ENCODE measurements at places on chromosomes 11 and 22.

DNA sequence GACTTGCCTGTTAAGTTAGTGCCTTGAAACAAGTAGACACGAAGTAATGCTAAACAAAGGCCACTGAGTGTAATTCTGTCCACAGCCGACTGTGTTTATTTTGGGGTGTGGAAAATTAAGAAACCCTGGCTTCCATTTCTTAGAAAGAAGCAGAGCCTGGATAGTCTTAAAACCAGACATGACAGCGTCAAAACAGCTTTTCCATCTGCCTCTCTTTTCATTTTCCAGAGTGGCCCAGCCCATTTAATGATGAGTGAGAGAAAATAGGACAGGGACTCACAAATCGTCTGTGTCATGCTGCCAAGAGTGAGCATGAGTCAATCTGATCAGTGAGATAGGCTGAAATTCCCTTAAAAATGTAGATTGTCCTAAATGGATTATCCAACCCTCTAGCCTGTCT is 485.9 kb downstream of the JRKL start:
- no peak for DNase-seq

GRCh38 chr11:95585752-95586077 is 203.9 kb downstream of the FAM76B start:
- no peak for DNase-seq

DNA sequence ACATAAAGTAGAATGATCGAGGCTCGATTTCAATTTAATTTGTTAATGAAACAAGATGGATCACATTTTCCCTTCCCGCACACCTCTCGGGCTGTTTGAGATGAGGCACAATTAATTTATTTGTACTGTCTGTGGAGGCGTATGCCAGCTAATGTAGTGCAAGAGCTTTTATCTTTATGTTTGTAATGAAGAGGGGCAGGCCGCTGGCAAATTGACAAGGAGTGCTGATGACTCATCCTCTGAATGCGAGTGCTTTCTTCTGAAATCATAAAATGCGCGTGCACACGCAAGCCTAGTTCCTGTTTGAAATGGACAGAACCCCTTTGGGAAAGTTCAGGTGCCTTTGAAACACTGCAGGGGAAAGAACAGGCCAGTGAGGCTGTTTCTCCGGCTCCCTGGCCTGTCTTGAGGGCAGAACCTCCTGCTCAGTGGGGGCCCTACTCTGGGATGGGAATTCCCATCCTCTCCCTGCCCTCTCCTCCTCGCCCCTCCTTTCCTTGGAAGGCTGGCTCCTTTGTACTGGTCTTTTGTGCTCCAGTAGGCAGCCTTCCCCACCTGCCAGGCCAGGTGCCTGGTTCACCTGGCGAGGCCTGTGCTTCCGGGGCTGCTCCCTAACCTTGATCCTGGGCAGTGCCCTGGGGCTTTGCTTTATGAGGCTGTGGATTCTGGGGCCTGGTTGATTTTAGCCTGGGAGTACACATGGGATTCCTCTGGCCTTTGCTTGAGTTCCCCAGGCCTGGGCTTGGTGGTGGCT is 50.3 kb downstream of the TEAD1 start:
- DNase-seq = peak; percentile 88

- DNase-seq = no peak
Observed at GRCh38 chr11:122756417-122756816, 81.9 kb upstream of the CRTAM start.

DNA sequence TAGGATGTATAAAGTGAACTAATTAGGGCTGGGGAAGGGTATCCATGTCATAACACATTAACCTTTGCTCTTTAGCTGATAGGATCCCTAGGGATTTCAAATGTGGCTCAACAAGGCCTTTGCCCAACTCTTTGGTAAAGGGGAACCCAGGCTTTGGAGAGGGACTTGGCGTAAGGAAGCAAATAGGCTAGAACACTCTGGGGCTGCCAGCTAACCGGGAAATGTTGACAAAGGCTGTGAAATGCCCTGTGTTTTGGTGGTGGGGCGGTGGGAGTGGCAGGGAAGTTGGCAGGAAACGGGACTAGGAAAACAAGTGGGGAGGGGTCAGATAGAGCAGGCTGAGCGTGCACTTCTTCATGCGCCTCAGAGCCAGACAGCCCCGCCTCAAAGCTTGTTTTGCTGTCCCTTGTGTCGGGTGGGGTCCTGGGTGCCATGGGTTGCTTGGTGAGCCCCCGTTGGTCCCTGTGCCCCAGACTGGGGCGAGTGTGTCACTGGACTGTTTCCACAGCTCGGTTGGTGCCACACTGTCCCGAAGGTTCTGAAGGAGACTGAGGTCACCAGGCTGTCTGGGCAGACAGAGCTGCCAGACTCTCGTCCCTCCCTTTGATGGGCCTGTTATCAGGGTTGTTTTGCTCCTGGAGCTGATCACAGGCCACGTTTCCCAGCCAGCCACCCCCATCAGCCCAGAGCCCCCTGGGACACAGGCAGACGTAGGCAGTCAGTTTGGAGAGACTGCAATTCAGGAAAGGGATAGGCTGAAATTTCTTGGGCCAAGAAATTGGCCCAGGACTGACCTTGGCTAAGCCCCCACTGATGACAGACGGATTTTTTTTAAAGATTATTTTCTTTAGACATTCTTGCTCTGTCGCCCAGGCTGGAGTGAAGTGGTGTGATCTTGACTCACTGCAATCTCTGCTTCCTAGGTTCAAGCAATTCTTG is 19.6 kb downstream of the KCTD21 start:
- peak; percentile 86 for DNase-seq
